Endothelial cell (in vitro differentiated cells): ENCODE measurements at places on chromosomes 4 and X.

DNA sequence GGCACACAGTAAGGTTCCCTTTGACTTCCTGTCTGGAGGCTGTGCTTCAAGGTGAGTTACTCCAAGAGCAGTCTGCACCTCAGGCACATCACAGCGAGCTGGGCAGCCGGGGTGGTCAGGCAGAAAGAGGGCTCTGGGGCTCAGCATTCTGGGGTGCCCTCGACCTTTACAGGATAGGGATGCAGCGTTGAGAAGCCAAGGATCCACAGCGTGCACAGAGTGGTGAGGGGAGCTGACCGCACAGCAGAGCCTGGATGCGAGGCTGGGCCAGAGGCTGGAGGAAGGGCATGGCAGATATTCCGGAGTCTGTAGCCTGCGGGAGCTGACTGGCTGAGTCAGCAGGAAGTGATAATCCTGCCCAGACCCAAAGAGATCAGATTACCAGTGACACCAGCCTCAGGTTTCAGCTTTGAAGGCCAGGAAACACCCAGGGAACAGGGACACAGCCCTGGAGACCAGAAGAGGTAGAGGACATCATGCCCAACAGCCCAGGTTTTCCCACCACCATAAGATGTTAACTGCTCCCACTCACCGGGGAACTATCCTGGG is 38.4 kb upstream of the PDLIM3 start:
- DNase-seq = peak; percentile 33

DNA sequence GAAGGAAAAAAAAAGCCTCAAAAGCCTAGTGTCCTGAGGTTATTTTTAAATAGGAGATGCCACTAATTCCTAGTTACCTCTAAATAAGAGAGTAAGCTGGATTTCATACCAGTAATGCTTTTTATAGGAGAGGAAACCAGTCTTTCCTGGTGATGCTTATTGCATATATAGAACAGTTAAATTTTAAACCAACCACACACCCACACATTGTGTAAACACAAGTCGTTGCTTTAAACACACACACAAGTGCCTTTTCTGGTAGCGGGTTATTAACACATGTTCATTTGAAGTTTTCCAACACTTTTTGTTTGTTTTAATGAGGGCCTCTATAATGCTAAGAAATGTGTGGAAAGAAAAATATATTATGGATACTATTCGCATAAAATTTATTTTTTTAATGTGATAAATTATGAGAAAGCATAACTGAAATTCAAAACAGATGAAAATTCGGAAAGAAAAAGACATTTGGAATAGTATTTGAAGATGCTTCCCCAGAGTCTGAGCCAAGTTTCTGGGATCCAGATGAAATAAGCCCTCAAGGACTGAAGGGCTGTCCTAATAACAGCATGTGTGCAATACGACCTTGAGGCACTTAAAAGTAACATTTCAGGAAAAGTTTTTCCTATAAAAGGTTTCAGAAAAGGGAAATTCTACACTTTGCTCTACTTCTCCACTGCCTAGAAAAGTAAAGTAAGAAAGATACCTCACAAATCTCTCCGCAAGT is 2.0 kb downstream of the ANTXR2 start:
- no peak for DNase-seq

- no peak for DNase-seq
Measured at GRCh38 chrX:82208975-82209374, 1007.1 kb downstream of the SH3BGRL start.

GRCh38 chrX:46777971-46778810 is 19.3 kb upstream of the SLC9A7 start:
- DNase-seq = no peak

- DNase-seq = no peak
Measured at GRCh38 chrX:13518126-13518525, 51.3 kb upstream of the EGFL6 start.

GRCh38 chr4:56619160-56619559 is 61.9 kb downstream of the HOPX start:
- DNase-seq = no peak

GRCh38 chr4:109953556-109953955 is 40.9 kb downstream of the EGF start:
- DNase-seq = no peak

GRCh38 chrX:96204928-96205327 is 479.7 kb upstream of the DIAPH2 start:
- no peak for DNase-seq

GRCh38 chrX:131675596-131676194 is 131.8 kb downstream of the OR13H1 start:
- DNase-seq = no peak

- no peak for DNase-seq
Measured at GRCh38 chr4:52265781-52266525, 214.8 kb downstream of the SPATA18 start.

DNA sequence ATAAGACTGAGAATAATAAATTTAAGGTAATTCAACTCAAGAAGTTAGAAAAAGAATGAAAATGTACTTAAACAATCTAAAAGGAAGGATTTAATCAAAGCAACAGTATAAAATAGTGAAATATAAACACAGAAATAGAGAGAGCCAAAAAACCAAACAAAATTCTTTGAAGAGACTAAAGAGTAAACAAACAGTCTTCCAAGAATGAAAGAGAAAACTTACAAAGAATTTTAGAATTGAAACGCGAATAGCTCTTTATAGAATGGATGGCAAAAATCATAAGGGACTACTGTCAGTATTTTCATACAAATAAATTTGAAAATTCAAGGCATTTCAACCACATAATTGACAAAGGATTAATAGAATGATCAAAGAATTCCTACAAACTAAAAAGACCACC is 41.7 kb downstream of the VEGFC start:
- DNase-seq = no peak

GRCh38 chr4:53961351-53961750 is 103.1 kb downstream of the CHIC2 start:
- DNase-seq = no peak

- no peak for DNase-seq
Measured at GRCh38 chrX:118207831-118208453, 91.3 kb upstream of the KLHL13 start.

DNA sequence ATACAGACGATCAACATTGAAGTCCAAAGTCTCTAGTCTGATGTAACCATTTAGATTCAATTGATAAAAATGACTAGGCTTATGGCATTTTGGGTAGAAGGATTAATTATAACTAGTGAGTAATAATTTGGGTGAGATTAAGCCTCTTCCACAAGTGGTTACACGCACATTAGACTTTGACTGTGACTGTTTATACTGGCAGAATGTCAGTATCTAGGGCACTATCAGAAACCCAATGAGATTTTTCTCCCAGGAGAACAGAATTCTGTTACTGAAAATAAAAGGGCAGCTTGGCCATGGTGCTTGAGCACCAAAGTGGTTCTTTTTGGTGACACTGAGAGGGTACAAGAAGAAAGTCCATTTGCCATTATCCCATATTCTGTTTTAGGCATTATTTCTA is 3.3 kb downstream of the PLS3 start:
- no peak for DNase-seq
